ENCODE measurements at places on chromosomes 5 and 9.

DNA sequence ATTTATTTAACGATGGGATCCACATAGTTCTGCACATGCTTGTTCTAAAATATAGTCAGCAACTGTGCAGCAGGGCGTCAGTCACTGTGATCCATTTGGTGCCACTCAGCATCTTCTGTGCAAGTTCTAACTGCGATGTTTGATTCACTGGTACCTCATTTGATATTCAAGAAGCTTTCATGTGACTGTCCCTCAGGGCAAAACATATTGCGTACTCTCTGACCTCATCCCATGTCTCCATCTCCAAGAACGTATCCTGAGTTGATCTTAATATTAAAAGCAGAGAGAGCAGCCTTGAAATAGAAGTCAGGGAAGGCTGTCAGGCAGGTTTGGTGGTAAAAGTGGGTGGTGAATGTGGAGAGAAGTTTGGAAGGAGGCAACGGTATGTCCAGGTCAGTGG is 116.5 kb upstream of the ATP10B start:
- no peak for DNase-seq

GRCh38 chr5:79093762-79094161 is 17.8 kb upstream of the BHMT start:
- DNase-seq, result peak; percentile 60

DNA sequence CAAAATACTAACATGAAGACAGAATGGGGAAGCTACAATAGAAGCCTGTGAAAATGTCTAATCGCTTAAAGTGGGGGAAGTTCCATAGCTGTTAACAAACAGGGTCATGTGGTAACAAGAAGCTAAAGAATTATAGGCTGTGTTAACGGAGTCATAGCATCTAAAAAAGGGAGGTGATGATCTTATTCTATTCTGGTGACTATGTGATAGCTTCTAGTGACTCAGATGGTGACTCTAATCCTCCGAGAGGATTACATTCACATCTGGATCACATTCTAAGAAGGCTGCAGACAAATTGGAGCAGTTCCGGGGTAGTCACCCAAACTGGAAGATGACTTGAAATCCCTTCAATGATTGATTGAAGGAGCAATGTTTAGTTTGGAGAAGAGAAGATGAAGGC is 142.1 kb downstream of the LIFR start:
- DNase-seq, result no peak

GRCh38 chr5:53416144-53416738 is 64.2 kb upstream of the FST start:
- no peak for DNase-seq

All from stomach (tissue), 19 donors.